Kidney tubule cell (primary cell): ENCODE measurements at places on chromosomes 4 and X.

- no peak for DNase-seq
Observed at GRCh38 chr4:87783781-87784180, 15.6 kb upstream of the IBSP start.

- DNase-seq, result peak; percentile 22
Observed at GRCh38 chrX:94932278-94932965, 1258.4 kb downstream of the FAM133A start.

GRCh38 chr4:54745031-54745770, 87.4 kb downstream of the KIT start:
- DNase-seq, result no peak

- no peak for DNase-seq
Observed at GRCh38 chrX:130296297-130296678, 27.6 kb upstream of the ZNF280C start.

DNA sequence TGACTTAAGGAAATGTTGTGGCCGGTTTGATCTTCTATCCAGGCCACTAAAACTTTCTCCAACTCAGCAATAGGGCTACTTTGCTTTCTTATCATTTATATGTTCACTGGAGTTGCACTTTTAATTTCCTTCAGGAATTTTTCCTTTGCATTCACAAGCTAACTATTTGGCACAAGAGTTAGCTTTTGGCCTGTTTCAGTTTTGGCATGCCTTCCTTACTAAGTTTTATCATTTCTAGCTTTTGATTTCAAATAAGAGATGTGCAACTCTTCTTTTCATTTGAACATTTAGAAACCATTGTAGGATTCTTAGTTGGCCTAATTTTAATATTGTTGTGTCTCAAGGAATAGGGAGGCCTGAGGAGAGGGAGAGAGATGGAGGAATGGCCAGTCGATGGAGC, 79.8 kb upstream of the TLL1 start:
- DNase-seq, result no peak

DNA sequence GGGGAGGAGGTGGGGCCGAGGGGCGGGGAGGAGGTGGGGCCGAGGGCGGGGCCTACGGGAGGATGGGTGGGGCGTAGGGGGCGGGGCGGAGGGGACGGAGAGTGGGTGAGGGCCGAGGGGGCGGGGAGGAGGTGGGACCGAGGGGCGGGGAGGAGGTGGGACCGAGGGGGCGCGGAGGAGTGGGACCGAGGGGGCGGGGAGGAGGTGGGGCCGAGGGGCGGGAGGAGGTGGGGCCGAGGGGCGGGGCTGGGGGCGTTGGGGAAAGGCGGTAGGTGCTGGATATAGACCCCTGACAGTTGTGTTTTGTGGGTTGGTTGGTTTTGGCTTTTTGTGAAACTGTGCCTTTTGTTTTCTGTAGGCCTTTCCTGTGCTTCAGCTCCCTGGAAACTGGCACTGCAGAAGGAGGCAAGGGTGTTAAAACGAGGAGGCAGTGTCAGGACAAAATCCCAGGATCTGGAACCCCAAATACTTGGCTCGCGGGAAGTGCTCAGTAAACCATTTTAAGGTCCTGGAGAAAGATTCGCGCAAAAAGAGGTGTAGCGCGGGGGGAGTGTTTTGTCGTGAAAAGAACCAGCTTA, 580 bp upstream of the MMGT1 start:
- peak; percentile 40 for DNase-seq

DNA sequence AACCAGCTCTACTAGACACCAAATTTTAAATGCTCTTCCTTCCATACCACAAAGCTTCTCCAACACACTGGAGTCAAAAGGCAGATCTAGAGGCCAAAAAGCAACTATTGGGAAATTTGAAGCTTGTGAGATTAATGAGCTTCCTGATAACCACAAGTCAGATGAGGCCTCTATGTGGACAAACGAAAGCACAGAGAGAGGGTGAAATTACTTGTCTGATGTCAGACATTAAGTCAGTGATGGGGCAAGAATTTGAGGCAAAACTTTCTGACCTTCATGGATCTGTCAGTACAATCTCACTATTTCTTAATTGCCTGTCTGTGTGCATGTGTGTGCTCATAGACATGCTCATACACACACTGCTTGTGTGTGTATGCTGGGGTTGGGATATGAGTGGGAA, 103.6 kb downstream of the GUCY2F start:
- no peak for DNase-seq

- DNase-seq, result no peak
Observed at GRCh38 chr4:7646384-7647061, 211.8 kb upstream of the PSAPL1 start.

GRCh38 chrX:72305286-72306084, at the start of gene CITED1:
Gene CITED1 (minus strand): TSS chrX:72305914. CDS start chrX:72302869, 3,045 bp downstream.
- DNase-seq, result peak; percentile 11

DNA sequence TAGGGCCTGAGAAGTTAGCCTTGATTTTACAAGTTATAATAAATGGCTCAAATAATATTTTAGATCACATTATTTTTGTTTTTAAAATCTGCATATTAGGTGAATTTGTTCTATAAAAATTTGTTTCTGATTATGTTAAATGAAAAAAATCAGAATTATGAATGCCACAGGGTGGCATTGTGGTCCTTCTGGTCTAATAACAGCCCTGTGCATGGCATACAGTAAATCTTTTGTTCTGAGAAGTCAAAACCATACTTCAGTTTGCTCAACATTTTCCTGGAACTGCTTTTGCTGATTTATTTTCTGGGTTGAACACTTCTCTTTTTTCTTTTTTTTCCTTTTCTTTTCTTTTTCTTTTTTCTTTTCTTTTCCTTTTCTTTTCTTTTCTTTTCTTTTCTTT, 101.0 kb upstream of the UBQLN2 start:
- no peak for DNase-seq

GRCh38 chr4:83282049-83282535, 2.5 kb downstream of the COQ2 start:
- peak; percentile 64 for DNase-seq

DNA sequence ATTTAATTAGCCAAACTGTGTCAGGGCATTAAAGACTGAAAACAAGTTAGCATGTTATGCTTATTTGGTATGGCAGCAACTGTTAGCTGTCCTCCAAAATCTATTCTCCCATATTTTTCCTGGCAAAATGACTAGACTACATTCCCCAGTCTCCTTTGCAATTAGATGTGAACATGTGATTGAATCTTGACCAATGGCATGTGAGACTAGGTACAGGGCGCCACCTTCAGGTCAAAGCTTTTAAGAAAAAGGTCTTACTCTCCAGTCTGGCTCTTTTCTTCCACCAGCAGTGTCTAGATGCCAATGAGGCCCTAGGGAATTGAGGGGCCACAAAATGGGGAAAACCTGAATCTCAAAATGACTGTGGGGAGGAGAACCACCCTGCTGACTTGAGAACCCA, 408.2 kb downstream of the SMARCA1 start:
- DNase-seq, result peak; percentile 48

DNA sequence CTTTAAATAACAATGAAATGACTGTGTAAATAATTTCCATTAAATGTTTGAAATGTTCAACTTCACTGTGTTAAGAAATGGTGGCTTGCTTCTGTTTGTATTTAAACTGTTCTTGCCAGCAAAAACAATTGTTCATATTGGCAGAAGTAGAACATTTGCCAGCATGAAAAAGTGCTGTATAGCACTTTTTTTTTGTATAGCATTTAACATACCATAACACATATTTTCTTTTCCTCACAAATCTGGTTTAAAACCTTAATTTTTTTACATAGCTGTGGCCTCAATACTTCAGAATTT, 94.1 kb downstream of the COX18 start:
- no peak for DNase-seq

DNA sequence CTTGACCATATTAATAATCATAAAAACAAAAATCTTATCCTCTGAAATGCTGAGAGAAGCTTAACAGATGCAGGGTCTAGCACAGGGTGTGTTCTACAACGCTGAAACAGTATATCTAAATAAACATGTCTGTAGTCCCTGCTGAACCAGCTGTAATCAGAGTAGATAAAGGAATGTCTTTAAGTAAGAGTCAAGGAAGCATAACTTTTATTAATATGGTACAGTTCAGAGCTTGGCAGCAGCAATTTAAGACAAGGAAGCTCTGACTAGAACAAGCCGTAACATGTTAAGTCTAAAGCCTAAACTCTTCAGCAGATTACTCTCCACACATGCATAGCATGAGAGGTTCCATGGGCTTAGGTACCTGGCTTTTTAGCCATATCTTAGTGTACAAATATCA, 36.1 kb downstream of the NFKB1 start:
- DNase-seq, result no peak

- DNase-seq, result no peak
Observed at GRCh38 chr4:150514709-150515108, 67.2 kb upstream of the MAB21L2 start.

DNA sequence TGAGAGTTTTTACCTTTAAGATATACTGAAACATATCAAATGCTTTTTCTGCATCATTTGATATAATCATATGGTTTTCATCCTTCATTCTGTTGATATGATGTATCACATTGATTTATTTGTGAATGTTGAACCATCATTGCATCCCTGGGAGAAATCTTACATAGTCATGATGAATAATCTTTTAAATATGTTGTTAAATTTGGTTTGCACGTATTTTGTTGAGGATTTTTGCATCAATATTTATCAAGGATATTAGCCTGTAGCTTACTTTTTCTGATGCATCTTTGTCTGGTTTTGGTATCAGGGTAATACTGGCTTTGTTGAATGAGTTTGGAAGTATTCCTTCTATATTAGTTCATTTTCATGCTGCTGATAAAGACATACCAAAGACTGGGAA, 541.4 kb downstream of the TLL1 start:
- no peak for DNase-seq

DNA sequence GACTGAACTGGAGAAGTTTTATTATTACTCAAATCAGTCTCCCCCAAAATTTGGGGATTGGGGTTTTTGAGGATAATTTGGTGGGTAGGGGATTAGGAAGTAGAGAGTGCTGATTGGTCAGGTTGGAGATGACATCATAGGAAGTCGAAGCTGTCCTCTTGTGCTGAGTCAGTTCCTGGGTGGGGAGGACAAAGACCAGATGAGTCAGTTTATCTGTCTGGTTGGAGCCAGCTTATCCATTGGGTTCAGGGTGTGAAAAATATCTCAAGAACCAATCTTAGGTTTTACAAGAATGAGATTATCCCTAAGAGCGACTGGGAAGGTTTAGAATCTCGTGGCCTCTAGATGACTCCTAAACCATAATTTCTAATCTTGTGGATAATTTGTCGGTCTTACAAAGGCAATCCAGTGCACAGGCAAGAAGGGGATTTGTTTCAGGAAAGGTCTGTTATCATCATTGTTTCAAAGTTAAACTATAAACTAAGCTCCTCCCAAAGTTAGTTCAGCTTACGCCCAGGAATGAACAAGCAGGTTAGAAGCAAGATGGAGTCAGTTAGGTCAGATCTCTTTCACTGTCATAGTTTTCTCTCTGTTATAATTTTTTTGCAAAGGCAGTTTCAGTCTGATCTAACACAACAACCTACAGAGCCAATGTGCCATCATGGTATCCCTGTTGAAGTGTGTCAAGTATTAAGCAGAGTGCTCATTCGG, 274.5 kb downstream of the SLC7A11 start:
- DNase-seq, result peak; percentile 14

GRCh38 chr4:104217526-104217925, 277.2 kb downstream of the CXXC4 start:
- no peak for DNase-seq

DNA sequence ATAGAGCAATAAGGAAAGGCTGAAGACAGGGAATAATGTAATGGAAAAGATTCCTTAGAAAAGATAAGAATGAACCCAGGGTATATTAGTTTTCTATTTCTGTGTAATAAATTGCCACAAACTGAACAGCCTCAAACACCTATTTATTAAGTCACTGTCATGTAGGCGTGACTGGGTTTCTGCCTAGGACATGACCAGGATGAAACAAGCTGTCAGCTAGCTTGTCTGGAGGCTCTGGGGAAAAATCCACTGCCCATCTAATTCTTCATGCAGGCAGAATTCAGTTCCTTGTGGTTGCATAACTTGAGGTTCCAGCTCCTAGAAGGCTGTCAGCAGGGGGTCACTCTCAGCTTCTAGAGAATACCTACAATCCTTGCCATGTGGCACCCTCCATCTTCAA, 277.7 kb downstream of the TMA16 start:
- DNase-seq, result no peak

- no peak for DNase-seq
Observed at GRCh38 chrX:125894947-125895346, 271.1 kb downstream of the DCAF12L2 start.

- DNase-seq, result no peak
Observed at GRCh38 chrX:125202591-125203248, 117.0 kb upstream of the TEX13C start.

DNA sequence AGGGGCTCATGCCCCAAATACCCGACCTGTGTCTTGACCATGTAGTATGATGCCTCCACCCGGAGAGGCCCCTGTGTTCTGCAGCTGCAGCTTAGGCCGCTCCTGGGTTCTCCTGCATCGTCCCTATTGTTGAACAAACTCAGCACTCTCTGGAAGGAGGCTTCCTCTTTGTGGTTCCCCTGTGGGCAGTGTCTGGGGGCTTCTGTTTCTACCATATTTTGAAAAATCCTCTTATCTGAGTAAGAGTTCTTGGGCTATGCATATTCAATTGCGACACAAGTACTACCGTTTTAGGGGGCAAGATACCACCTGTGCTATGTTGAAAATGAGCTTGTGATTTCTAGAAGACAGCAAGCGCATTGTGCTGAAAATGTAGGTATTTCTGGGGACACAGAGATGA, 276.6 kb downstream of the DHRSX start:
- no peak for DNase-seq

DNA sequence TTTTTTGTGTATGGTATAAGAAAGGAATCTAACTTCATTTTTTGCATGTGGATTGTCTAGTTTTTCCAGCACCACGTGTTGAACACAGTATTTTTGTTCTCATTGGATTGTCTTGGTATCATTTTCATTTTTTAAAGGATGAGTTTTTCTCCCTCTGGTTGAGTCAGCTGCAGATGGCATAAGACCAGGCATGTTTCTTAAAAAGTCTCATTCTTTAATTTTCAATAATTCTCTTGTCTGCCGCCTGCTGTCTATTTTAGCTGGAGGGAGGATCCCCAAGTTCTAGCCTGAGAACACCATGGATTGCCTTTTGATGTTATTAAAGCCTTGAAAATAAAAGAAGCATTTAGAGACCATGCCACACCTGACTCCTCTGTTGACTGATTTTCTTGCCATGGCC, 263.8 kb downstream of the ARHGAP24 start:
- no peak for DNase-seq

- no peak for DNase-seq
Observed at GRCh38 chr4:181264893-181265292, 978.3 kb upstream of the TENM3 start.

- DNase-seq, result no peak
Observed at GRCh38 chrX:146109362-146109761, 291.7 kb downstream of the SLITRK2 start.

- no peak for DNase-seq
Observed at GRCh38 chr4:41934514-41934900, 722 bp upstream of the TMEM33 start.

DNA sequence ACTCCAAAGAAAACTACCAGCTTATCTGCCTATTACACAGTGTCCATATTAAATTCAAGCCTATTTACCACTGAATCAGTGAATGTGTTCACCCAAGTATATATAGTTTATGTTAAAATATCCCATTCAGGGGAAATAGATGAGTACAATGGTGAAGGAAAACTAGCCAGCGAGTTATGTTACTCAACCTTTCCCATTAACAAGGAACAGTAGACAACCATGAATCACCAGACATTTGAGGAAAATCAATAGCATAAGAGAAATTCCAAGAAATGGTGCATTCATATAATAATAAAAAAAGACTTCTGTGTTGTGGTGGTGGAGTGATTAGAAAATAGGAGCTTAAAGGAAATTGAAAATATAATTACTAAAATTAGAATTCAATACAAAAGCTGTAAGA, 21.3 kb downstream of the IQCM start:
- DNase-seq, result peak; percentile 10

GRCh38 chr4:5999830-6000365, 18.3 kb downstream of the C4orf50 start:
- no peak for DNase-seq
